ENCODE measurements at places on chromosomes 4 and X. TPM values are rescaled to one million over a fixed set of nuclear protein-coding genes. Genes with fewer than 3 reads are reported as not detected.

Gene PAGE2
- not detected for total RNA-seq

Gene IL1RAPL2
- total RNA-seq = not detected

Gene MAGEE1
- total RNA-seq = 4.3 TPM

Gene CACNA1F
- total RNA-seq = not detected

Gene GYPE
- total RNA-seq = 0.28 TPM

Gene ATP7A
- total RNA-seq = 6.0 TPM

Gene NSD2
- 59.6 TPM for total RNA-seq

GRCh38 chrX:40068048-40068447 is 29.7 kb downstream of the BCOR start:
- peaks cover 74% of the 10 kb centered on the region for H3K36me3 ChIP-seq
- H3K4me1 ChIP-seq = no peaks in the 10 kb centered on the region
- no peak overlapping the region for H3K4me3 ChIP-seq
- H3K27me3 ChIP-seq = peaks cover 18% of the 10 kb centered on the region
- H3K27ac ChIP-seq = no peak overlapping the region
- no peak for DNase-seq

- no peaks in the 10 kb centered on the region for H3K36me3 ChIP-seq
- H3K4me1 ChIP-seq = peaks cover 6% of the 10 kb centered on the region
- DNase-seq = no peak
Observed at GRCh38 chrX:1506916-1507315, 30.1 kb downstream of the P2RY8 start.

DNA sequence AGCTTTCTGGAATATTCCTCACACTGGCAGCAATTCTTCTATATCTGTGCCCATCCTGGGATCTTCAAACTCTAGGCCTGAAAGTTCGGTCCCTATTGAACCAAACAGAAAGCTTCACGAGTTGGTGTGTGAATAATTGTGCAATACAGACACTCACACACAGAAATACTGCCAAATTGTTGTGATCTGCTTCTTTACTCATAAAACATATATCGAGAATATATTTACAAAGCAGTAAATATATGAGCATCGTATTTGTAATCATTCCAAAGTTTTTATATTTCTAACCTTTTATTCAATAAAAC is 56.6 kb upstream of the BEX4 start:
- no peak overlapping the region for H3K4me3 ChIP-seq
- no peak for DNase-seq
- H3K27ac ChIP-seq = no peak overlapping the region
- no peaks in the 10 kb centered on the region for H3K27me3 ChIP-seq
- H3K4me1 ChIP-seq = no peaks in the 10 kb centered on the region

DNA sequence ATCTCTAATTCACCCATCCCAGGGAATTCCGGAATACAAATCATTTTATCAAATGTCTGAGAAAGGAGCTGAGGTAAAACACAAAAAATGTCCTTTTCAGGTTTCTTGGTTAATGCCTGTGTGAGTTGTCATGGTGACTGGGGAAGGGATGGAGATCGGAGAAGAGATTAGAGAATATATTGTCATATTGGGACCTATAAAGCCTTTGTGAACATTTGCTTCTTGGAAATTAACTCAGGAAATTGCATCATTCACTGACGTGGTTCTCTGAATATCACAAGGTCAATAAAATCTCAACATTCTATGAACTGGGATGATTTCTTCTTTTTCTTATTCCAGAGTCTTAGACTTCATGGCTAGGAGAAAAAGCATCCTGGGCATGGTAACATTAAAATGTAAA is 174.8 kb upstream of the GLRA2 start:
- DNase-seq = no peak
- H3K36me3 ChIP-seq = no peaks in the 10 kb centered on the region
- H3K27me3 ChIP-seq = no peaks in the 10 kb centered on the region
- H3K4me1 ChIP-seq = no peaks in the 10 kb centered on the region
- H3K27ac ChIP-seq = no peak overlapping the region
- H3K4me3 ChIP-seq = no peak overlapping the region

DNA sequence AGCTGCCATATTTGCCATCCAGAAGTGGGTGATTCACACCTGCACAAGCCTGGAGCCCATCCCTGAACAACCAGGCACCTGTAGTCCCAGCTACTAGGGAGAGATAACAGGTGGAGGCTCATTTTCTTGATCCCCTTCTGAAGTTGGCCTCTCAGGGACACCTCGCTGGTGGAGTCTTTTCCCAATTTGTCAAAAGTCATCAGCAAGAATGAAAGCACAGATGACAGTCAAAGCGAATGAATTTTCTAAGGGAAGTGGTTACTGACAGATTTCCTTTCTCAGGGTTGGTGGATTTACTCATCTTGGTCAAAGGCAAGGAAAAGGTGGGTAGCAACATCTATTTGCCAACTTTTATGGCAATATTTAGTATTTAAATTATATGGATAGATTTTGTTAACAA is 36.5 kb downstream of the FGFBP1 start:
- no peaks in the 10 kb centered on the region for H3K4me1 ChIP-seq
- no peaks in the 10 kb centered on the region for H3K27me3 ChIP-seq

DNA sequence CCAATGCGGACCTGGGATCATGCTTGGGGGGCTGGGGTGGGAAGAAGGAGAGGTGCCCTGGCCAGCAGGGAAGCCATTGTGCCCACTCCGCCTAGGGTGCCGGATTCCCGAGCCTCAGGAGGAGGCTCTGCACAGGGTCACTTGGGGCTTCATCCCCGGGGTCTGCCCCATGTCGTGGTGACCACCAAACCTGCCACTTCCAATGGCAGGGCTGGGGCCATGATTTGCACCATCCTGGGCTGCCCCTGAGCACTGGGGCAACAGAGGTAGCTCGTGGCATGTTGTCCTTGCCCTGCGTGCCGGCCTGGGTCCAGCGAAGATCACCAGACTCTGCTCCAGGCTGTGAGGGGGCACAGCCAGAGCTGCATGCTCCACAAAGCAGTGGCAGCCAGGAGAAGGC is 71.4 kb upstream of the DCAF12L2 start:
- no peaks in the 10 kb centered on the region for H3K36me3 ChIP-seq
- DNase-seq = no peak
- H3K27ac ChIP-seq = no peak overlapping the region
- H3K4me3 ChIP-seq = no peak overlapping the region
- H3K27me3 ChIP-seq = no peaks in the 10 kb centered on the region

DNA sequence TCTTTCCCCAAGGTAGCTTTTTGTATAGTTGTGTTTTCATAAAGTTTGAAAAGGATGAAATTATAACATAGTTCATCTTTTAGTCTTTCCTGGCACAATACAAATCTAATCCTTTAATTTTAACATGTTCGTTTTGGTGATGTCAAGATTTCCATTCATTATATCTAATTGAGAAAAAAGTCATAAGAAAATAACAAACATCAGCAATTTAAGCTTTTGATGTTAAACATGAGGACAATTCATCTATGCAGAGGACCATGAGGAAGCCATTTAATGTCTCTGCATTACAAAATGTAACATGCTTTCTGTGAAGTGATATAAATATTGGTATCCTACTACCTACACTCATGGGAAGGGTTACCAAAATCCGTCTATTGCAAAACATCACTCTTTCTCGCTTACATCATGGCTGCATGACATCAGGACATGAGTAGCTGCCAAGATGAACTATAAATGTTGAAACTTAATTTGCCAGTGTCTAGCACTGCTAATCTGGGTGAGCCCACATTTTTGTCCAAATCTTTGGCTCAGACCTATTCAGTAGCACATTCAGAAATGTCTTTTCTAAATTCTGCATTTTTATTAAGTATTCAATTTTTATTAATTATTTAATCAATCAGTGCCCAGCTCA is 9.5 kb downstream of the EPGN start:
- no peaks in the 10 kb centered on the region for H3K27me3 ChIP-seq
- no peak for DNase-seq
- H3K4me1 ChIP-seq = no peaks in the 10 kb centered on the region
- H3K27ac ChIP-seq = no peak overlapping the region

DNA sequence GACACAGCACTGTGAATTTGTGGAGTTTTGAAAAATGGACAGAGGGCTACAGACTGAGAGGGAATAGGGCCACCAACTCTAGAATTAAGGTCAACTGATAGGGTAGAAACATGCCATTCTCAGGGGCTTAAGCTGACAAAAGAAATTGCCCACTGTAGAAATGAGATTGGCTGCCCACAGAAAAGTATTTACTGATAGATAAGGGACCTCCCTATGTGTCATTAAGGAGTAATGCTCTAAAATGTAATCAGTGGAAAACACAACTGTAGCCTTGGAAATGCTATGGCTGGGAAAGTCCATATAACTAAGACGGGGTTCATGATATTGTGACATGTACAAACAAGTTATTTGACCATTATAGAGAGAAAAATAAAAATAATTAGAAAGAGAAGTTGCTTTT is 4.6 kb downstream of the RTL9 start:
- DNase-seq = no peak
- H3K36me3 ChIP-seq = no peaks in the 10 kb centered on the region
- H3K27ac ChIP-seq = no peak overlapping the region

DNA sequence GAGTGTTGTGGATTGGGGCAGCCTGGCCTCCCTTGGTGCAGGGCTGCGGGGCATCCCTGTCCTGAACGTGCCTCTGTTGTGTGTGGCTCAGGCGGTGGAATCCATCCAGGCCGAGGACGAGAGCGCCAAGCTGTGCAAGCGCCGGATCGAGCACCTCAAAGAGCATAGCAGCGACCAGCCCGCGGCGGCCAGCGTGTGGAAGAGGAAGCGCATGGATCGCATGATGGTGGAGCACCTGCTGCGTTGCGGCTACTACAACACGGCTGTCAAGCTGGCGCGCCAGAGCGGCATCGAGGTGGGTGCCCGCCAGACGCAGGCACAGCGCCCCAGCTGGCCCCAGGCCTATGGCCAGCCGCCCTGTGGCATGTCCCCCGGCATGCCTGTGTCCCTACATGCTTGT is 25.6 kb downstream of the MAEA start:
- no peaks in the 10 kb centered on the region for H3K27me3 ChIP-seq
- peaks cover 59% of the 10 kb centered on the region for H3K36me3 ChIP-seq
- no peak overlapping the region for H3K27ac ChIP-seq
- peaks cover 13% of the 10 kb centered on the region for H3K4me1 ChIP-seq

DNA sequence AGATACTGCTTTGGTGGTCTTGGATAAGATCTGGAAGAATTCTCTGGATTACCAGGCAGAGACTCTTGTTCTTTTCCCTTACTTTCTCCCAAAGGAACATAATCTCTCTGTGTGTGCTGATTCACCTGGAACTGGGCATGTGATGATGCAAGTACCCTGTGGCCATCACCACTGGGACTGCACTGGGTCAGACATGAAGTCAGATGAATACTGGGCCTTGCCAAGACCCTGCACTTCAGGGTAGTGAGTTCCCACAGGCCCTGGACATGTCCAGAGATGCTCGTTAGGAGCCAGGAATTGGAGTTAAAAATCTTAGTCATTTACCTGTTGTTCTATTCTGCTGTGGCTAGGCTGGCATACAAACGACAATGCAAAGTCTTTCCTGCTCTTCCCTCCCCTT is 290.1 kb upstream of the BMP3 start:
- no peaks in the 10 kb centered on the region for H3K4me1 ChIP-seq
- no peaks in the 10 kb centered on the region for H3K36me3 ChIP-seq
- H3K27me3 ChIP-seq = no peaks in the 10 kb centered on the region
- H3K27ac ChIP-seq = no peak overlapping the region

GRCh38 chr4:159070742-159071141 is 32.1 kb upstream of the RAPGEF2 start:
- no peak for DNase-seq
- no peaks in the 10 kb centered on the region for H3K36me3 ChIP-seq
- H3K27me3 ChIP-seq = no peaks in the 10 kb centered on the region
- no peak overlapping the region for H3K4me3 ChIP-seq
- H3K4me1 ChIP-seq = no peaks in the 10 kb centered on the region
